OCI-LY7 (cell line): ENCODE measurements at places on chromosomes 4 and X.

- peak; percentile 2 for DNase-seq
These were observed 1977.2 kb downstream of the PCDH7 start for GRCh38 chr4:32697281-32697814.

GRCh38 chr4:153181700-153182099 lies 22.5 kb upstream of the TRIM2 start:
- no peak for DNase-seq

DNA sequence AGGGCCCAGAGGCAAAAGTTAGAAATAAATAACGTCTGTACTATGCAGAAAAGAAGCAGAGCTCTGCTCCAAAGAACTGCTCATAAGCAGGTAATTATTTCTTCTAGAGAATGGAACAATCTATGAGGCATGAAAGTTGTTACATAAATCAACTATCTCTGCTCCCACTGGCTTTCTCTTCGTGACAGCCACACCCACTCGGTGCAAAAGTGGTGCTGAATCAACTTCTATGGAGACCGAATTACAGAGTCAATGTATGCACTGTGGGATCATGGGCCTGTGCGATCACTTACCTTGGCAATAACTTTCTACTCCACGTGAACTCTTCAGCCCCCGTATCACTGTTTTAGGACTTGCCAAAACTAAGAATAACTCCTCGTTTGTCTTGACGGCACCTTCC lies 99.4 kb upstream of the ATXN3L start:
- DNase-seq = no peak

DNA sequence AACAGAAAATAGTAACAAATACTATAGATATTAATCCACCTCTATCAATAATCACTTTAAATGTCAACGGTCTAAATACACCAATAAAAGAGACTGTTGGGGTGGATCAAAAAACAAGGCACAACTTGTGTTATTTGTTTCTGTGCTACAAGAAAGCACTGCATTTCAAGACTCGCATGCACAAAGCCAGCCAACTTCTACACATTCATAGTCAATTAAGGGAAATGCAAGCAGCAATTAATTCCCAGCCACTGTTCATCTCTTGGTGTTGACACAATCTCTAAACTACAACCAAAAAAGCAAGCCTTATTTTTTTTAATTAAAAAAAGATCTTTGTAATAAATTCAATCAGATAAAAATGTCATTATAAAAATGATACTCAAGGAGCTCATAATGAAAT lies 67.6 kb downstream of the JAKMIP1 start:
- no peak for DNase-seq

DNA sequence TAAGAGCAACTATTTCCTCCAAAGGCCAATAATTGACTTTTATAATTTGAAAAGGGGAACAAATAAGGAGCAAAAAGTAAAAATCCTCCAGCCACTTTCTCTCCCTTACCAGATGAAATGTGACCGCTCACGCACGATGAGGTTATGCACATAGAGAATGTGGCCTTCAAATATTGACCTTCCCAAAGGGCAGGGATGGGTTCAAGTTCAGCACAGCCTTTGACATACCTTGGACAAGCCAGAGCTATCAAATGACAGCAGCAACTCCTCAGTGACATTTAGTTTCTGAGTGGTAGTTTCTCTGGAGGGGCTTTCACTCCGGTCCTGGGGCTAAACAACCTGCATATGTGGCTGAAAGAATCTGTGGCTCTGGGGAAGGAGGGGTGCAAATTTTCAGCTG lies 50.7 kb downstream of the AMOT start:
- no peak for DNase-seq

GRCh38 chrX:48511560-48511959 lies 2.8 kb downstream of the PORCN start:
- no peak for DNase-seq
